ENCODE measurements at places on chromosomes 5 and 9. TPM values are rescaled to one million over a fixed set of nuclear protein-coding genes. Genes with fewer than 3 reads are reported as not detected.

- no peak overlapping the region for H3K4me3 ChIP-seq
- no peak overlapping the region for H3K27ac ChIP-seq
- no peaks in the 10 kb centered on the region for H3K4me1 ChIP-seq
Observed at GRCh38 chr9:34413231-34413852, 36.6 kb upstream of the MYORG start.

The MUSK gene
- total RNA-seq, result not detected

GRCh38 chr5:141815796-141816180, 62.4 kb downstream of the PCDH1 start:
- peaks cover 1% of the 10 kb centered on the region for H3K27me3 ChIP-seq
- H3K4me1 ChIP-seq, result no peaks in the 10 kb centered on the region
- H3K4me3 ChIP-seq, result no peak overlapping the region
- no peak for DNase-seq
- H3K36me3 ChIP-seq, result no peaks in the 10 kb centered on the region

DNA sequence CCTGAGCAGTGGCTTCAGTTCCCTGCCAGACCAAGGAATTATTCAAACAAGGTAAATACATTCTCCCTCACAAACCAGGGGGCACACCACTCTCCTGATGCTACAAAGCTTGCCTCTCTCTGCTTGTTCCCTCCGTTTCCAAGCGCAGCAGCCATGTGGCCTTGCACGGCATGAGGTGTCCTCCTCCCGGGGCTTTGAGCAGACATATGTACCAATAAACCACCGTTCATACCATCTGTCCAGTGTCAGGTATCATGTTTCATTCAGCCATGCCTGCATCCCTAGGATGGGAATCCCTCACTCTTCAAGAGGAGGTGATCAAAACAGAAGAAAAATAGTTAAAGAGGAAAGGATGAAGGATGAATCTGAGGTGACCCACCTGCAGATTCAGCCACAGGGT, 282.7 kb downstream of the ENC1 start:
- peaks cover 13% of the 10 kb centered on the region for H3K4me1 ChIP-seq
- H3K27me3 ChIP-seq, result no peaks in the 10 kb centered on the region
- H3K36me3 ChIP-seq, result no peaks in the 10 kb centered on the region

GRCh38 chr5:74992791-74993190, 59.6 kb downstream of the GCNT4 start:
- no peak overlapping the region for H3K27ac ChIP-seq
- H3K4me3 ChIP-seq, result no peak overlapping the region
- no peaks in the 10 kb centered on the region for H3K4me1 ChIP-seq
- no peaks in the 10 kb centered on the region for H3K36me3 ChIP-seq

- no peaks in the 10 kb centered on the region for H3K27me3 ChIP-seq
- H3K4me1 ChIP-seq, result no peaks in the 10 kb centered on the region
- H3K4me3 ChIP-seq, result no peak overlapping the region
- no peak overlapping the region for H3K27ac ChIP-seq
- H3K36me3 ChIP-seq, result no peaks in the 10 kb centered on the region
- DNase-seq, result no peak
Observed at GRCh38 chr5:81632679-81633078, 118.2 kb downstream of the SSBP2 start.

DNA sequence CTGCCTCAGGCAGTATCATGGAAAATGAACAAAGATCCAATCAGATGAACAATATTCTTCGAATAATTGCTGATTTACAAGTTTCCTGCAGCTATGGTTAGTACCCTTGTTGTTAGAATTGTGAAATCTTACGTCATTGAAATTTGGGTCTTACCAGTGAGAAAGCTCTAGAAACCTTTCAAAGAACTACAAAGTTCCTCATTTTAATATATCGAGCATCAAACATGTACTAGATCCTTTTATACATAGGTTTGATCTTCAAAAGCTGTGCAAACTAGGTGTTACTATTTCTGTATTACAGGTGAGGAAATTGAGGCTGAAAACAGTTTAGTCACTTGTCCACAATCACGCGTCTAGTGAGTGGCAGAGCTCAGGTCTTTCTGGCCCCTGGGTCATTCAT, 43.7 kb upstream of the ANGPTL2 start:
- H3K36me3 ChIP-seq, result peaks cover 1% of the 10 kb centered on the region
- no peaks in the 10 kb centered on the region for H3K4me1 ChIP-seq
- H3K27ac ChIP-seq, result no peak overlapping the region
- no peak for DNase-seq

- no peaks in the 10 kb centered on the region for H3K27me3 ChIP-seq
- no peaks in the 10 kb centered on the region for H3K36me3 ChIP-seq
- peaks cover 8% of the 10 kb centered on the region for H3K4me1 ChIP-seq
- no peak overlapping the region for H3K4me3 ChIP-seq
- no peak overlapping the region for H3K27ac ChIP-seq
- peak; percentile 77 for DNase-seq
Observed at GRCh38 chr9:129102791-129103594, 7.6 kb downstream of the CRAT start.

GRCh38 chr5:40676613-40677343, 2.9 kb upstream of the PTGER4 start:
- no peak overlapping the region for H3K4me3 ChIP-seq
- peaks cover 9% of the 10 kb centered on the region for H3K4me1 ChIP-seq
- no peak for DNase-seq
- H3K27ac ChIP-seq, result no peak overlapping the region

DNA sequence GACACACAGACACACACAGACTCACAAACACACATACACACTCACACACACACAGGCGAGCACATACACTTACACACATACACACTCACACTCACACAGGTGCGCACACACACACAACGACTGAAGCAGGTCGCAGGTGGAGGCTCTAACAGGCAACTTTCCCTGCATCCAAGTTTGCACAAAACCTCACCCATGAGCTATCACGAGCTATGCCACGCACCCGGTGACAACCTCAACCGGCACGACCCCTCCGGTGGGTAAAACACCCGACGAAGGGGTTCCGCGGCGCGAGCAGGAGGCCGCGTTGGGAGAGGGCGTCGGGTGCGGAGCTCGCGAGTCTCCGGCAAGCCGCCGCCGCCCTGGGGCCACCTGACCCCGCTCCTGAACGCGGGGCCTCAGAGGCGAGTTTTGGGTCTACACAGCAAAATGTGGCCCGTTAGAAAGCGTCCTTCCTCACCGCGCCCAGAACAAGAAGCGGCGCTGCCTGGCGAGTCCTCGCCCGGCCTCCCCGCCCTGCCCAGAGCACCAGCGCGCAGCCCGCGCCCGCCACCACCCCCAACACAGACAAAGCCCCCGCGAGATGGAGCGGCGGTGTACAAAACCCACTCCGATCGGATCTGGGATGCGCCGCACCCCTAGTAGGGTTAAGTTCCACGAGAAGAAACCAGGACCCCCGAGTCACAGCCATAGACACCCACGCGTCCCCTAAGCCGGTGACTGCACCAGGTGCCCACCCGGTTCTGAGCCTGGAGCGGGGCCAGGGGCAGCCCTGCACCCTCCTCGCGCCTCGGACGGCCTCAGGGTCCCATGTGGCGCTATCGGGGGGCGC, 665 bp downstream of the SLC6A3 start:
- H3K27me3 ChIP-seq, result no peaks in the 10 kb centered on the region
- no peaks in the 10 kb centered on the region for H3K36me3 ChIP-seq
- DNase-seq, result no peak
- H3K27ac ChIP-seq, result no peak overlapping the region
